ENCODE measurements at places on chromosomes 12 and 14. TPM values are rescaled to one million over a fixed set of nuclear protein-coding genes. Genes with fewer than 3 reads are reported as not detected.
A peak's percentile ranks its signal among the peaks of the same experiment; 100 is the strongest.

CCDC197 gene
- total RNA-seq = not detected

TRHDE gene
- total RNA-seq = 73.2 TPM

KLRC1 gene
- 0.52 TPM for total RNA-seq

SIVA1 gene
- 111 TPM for total RNA-seq

PTPRR gene
- 0.33 TPM for total RNA-seq

GLT1D1 gene
- total RNA-seq = not detected

GRCh38 chr14:58066115-58066514 lies 85.9 kb downstream of the ARMH4 start:
- DNase-seq = no peak

- DNase-seq = peak; percentile 66
These were observed 4.1 kb upstream of the CCND2 start for GRCh38 chr12:4269279-4269991.

- DNase-seq = no peak
These were observed 8.6 kb upstream of the GPR68 start for GRCh38 chr14:91252871-91253794.

DNA sequence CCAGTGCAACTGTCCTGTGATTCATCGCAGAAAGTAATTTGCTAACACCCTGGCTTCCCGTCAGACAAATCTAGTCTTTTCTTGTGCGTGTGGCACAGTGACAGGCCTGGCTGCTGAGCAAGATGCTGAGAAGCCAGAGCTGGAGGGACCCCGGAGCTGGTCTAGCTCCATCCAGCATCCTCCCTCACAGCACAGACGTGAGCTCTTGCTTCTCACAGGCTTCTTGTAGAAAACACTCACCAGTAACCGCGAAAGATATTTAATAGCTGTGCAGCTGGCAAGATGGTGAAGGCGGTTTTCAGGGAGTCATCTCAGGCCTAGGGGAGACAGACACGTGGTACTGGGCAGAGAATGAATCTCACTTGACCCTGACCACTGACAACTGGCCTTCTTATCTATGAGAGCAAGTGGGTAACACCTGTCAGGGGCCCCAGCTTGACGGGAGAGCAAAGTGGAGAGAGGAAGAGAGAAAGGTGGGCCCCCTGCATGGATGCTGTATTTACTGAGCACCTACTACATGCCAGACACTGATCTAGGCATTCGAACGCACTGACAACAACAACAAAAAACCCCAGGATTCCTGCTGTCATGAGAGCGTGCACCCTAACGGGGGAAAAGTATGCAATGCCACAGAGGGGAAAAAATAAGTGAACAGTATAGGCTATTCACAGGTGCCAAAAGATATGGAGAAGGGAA lies 63.3 kb downstream of the CCDC88C start:
- no peak for DNase-seq

GRCh38 chr14:101704140-101704539 lies 57.4 kb upstream of the PPP2R5C start:
- DNase-seq = no peak

DNA sequence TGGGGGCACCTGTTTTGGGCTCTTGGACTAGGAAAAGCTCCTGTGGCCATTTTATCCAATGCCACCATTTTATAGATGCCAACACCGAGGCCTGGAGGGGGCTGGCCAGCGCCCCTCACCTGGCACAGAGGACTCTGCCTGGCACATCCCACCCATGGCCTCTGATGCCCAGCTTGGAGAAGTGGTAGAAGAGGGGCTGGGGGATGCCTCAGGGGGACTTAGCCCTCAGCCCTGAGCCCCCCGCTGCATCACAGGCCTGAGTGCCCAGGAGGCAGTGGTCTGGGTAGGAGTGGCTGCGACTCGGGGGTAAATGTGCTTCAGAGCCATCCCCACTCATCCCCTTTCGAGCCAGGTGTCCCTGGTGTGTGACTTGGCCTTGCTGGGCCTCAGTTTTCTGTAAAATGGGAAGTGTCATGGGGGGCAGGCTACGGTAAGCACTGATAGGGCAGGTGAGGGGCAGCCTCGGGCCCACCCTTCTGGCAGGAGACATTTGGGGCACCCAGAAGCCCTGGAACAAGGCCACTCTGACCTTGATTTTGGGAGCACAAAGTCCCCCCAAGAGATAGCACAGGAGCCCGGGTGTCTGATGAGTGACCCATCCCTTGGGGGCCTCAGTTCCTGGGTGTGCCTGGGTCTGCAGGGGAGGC lies 22.5 kb downstream of the SH2B3 start:
- DNase-seq = no peak

- DNase-seq = peak; percentile 75
These were observed 153.0 kb downstream of the KIF26A start for GRCh38 chr14:104291123-104292000.

DNA sequence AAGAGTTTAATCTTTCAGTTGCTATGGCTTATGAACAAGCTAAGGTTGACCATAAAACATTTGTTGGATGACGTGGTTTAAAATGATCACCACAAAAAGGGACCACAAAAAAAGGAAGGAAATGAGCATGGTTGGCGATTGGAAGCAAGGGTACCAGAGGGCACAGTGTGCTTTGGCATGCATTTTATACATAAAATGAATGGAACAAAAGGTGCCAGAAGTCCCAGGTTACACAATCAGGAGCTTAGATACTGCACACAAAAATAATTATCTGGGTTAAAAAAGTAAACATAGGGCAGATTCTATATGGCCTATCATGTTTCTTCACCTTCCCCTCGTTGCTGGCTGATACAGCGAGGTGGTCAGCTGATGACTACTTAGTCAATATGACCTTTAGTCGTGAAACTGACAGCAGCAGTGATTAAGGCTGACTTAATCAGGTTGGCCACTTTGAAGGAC lies 50.7 kb downstream of the ZC3H14 start:
- DNase-seq = peak; percentile 51

DNA sequence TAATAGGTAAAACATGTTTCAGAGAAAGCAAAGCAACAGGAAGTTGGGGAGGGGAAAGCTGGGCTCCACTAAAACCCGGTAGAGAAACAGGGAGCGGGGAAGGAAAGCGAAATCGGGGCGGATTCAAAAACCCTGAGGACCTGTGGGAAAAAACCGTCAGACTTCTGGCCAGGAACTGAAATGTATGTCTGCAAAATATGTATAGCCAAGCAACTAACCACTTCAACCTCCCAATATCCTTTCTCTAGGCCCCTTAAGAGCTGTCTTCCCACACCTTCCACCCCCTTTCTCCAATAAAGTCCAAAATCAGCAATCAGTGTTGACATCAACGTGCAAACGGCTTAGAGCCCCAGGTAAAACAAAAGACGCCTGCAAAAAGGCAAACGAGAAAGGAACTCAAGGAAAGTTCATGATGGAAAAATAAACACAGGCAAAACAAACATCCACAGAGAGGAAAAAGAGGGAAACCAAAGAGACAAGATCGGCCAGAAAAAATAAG lies 32.8 kb downstream of the SIX1 start:
- no peak for DNase-seq

DNA sequence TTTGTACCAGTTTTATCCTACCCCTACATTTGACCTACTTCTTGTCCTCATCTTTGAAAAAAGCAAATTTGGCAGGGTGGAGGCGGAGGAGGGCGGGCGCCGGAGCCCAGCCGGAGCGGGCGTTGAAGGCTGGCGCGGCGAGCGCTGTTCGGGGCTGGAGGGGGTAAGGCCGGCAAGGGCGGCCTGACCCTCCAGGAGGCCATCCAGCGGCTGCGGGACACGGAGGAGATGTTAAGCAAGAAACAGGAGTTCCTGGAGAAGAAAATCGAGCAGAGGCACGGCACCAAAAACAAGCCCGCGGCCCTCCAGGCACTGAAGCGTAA lies 27.2 kb downstream of the FBXO34 start:
- no peak for DNase-seq

GRCh38 chr12:74890237-74890599 lies 319.4 kb downstream of the KCNC2 start:
- DNase-seq = peak; percentile 35

GRCh38 chr12:31897781-31898503 lies 61.3 kb upstream of the RESF1 start:
- peak; percentile 49 for DNase-seq

DNA sequence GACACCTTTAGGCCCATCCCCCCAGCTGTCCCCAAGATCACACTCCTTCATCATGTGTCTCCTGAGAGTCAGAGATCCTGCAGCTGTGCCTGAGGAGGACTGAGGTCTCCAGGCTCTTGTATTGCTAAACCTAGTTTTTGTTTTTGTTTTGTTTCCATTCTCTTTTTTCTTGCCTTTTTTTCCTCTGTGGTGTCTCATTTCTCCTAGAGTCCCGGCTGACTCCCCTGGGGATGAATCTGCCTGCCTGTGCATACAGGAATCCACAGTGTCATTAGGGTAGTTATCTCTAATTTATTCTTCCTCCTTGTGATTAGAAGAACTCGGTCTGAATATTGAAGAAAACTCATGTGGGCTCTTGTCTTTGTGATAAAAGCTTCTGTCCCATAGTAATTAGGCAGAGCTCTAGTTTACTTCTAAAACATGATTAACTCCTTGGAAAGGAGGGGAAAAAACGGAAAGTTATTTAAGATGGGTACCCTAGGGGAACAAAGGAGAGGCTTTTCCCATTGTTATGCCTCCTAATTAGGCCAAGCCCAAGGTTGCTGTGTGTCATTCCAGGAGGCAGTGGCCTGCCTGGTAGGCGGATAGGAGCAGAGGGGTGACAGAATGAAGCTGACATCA lies 343.2 kb downstream of the ZFP36L1 start:
- DNase-seq = no peak

GRCh38 chr14:101078892-101079221 lies 175.3 kb upstream of the RTL1 start:
- no peak for DNase-seq

- peak; percentile 65 for DNase-seq
These were observed 10.7 kb upstream of the ATP2A2 start for GRCh38 chr12:110270125-110270962.

Measured in body of pancreas (tissue), 4 donors.